ENCODE measurements at places on chromosomes 2 and 18.

DNA sequence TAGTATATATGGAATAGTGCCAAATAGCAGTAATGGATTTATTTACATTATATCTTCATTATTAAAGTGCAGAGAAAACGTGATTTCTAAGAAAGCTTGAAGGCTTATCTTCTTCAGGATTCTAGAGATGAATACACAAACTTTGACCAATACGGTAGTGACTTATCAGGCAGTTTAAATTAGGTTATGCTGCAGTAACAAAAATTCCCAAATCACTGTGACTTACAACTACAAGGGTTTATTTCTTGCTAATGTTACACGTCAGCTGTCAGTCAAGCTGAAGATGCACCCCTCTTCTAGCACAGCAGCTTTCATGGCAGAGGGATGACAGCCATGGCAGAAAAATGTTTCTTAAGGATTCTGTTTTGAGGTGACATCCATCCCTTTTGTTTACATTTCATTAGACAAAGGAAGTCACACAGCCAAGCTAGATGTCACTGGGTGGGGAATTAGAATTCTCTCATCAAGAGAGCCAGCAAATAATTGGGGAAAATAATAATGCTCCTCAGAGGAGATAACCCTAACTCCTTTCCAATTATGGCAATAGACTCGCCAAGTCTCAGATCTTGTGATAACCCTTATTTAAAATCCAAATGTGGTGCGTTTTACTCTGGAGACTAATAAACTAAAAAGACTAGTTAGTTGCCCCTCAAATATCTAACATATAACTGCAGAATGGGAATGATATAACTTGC, 268.3 kb upstream of the CYP26B1 start:
- no peak for DNase-seq

GRCh38 chr18:44848644-44849335, 168.1 kb downstream of the SETBP1 start:
- no peak for DNase-seq

GRCh38 chr2:70861777-70862625, 26.4 kb upstream of the CD207 start:
- peak; percentile 73 for DNase-seq

- DNase-seq = no peak
These were observed 148.7 kb upstream of the DSEL start for GRCh38 chr18:67665266-67665665.

DNA sequence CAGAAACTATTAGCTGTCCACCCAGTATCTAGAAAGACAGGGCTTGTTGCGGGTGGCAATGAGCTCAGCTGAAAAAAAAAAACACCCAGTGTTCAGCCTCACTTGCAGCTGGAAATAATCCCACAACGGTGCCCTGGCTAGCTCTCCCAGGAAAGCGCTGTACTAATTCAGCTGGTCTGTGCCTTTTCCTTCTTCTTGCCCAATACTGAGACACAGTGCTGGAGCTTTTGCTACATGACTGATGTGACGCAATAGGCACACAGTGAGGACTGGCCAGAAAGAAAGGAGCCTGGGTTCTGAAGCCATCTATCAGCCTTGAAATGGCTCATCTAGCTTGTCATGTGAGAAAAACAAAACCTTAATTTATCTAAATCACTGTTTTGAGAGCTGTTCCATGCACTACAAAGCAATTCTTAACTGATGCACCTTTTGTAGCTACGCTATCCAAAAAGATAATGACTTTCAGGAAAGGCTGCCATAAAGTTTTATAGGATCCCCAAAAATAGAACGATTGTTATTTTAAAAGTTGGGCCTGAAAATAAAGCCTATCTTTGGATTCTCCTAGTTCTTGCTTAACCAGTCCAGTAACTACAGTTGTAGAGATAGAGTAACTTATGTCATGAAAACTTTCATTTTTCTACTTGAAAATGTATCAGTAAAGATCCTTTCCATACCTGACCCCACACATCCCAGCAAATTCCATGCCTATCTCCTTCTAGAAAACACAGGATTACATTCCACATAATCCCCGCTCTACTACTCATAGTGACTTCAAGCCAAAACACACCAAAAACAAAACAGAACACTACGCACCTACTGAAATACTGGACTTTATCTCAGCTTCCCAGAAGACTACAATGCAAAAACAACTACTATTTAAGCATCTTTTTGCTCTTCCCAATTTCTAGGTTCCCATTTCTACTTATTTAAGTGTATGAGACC, 15.9 kb downstream of the KIDINS220 start:
- no peak for DNase-seq

DNA sequence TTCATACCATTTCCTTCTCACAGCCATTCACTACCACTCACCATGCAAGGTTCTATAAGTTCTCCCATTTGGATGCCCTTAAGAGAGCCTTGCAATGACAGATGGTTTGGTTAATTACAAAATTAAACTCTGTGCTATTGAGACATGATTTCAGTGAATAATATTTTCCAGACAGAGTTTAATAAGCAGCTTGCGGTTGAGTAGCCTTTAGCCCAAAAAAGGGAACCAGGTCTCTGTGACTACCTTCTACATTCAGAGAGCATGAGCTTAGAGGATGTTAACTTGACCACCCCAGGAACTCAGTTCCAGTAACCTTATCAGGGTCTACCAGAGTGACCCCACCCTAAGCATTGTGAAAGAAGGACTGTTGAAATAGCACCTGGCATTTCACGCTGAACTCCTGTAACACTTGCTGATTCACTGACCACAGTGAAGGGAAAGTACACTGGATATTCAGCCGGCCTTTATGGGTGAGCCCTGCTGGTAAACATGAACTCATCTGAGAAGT, 1173.1 kb upstream of the ZEB2 start:
- no peak for DNase-seq

GRCh38 chr2:10873790-10874437, 37.8 kb upstream of the KCNF1 start:
- no peak for DNase-seq

DNA sequence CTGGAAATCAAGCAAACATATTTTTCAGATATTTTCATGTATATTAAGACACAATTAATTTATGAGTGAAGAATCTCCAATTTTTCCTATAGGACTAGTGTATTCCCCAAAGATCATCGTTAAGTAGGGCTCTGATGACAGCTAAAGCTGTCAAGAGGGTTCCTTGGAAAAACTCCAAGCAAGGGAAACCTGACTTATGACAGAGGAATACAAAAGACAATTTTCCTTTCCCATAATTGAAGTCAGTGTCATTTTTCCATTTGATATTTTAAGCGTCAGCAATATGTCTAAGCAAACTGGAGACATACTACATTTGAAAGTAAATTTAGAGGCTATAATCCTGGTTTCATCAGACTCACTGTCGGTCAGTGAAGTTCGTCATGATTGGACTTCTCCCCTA, 36.1 kb downstream of the RIT2 start:
- no peak for DNase-seq

DNA sequence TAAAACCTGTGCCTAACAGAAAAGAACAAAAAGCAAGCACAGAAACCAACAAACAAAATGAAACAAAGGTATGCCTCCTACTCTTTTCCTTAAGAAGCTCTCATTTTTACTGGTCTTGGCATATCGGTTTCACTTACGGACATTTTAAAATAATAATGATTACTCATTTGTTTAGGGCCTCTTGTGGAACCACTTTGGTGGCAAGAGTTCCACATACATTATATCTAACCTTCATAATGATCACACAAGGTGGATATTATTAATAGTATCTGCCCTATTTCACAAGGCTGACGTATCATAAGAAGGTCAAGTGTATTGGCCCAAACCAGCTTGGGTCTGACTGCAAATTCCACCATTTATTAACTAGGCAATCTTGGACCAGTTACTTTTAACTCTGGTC, 304.7 kb downstream of the TCF4 start:
- no peak for DNase-seq

DNA sequence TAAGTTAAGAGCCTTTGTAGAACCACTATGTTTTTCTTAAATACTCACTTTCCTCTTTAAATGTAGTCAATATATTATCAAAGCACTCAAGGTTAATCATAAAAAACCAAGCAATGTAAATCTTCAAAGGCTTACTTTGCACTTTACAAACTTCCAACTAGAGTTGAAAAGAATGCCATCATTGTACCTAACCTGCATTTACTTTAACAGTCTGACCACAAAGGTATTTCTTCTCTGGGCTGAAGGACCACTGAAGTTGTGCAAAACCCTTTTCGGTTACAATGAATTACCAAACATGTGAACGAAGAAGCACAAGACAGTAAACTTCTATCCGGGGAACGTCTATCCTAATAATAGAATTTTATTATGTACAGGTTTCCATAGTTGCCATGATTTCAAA, 3.0 kb downstream of the HNRNPLL start:
- no peak for DNase-seq

DNA sequence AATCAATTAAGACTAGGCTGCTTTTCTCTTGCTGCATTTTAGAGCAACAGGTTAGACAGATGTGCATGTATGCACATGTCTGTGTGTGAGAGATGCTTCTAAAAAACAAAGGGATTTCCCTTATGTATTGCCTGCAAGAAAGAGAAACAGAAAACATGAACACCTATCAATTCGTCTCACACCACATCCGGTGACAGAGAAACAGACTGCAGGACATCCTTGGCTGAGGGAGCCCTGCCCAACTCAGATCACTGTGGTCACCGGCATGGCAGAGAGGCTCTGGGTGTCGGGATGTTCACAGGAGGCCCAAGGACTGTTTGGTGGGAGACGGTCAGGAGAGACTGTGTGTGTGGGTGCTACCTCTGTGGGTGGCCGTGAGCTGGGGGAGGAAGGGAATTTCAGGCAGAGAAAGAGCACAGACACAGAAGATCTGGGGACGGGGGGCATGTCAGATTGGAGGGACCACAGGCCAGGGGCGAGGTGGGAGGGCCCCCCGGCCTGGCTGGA, 24.9 kb downstream of the FHL2 start:
- DNase-seq = no peak

DNA sequence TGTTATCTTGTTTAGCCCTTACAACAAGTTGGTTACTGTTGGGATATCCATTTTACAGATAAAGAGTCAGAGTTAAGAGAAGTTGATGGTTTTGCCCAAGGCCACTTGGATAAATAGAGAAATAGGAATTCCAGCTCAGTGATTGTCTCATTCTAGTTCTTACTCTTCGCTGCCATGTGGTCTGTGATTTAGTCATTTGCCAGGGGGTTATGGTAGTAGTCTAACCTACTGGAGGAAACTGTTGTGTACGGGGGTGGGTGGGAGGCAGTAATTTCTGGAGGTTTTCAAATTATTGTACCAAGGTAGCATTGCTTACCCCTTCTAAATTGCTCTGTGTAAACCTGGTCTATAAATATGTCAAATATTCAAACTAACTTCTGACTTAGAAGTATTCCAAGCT, 110.4 kb downstream of the MAP2 start:
- DNase-seq = no peak

DNA sequence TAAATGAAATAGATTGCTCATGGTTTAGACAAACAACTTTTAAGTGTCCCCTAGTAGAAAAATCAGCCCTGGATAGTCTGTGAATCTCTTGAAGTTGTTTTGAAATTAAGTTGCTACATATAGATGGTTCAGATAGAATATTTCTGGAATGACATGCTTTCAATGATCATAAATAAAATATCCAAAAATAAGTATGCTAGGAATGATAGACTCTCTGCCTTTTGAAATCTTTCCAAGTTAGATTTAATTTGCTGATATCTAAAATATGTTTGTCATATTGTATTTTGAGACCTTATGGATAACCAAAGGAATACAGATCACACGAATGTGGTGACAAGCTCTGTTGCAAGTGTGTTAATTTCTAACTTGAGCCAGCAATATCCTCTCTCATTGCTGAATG, 488.7 kb downstream of the THSD7B start:
- DNase-seq = no peak

DNA sequence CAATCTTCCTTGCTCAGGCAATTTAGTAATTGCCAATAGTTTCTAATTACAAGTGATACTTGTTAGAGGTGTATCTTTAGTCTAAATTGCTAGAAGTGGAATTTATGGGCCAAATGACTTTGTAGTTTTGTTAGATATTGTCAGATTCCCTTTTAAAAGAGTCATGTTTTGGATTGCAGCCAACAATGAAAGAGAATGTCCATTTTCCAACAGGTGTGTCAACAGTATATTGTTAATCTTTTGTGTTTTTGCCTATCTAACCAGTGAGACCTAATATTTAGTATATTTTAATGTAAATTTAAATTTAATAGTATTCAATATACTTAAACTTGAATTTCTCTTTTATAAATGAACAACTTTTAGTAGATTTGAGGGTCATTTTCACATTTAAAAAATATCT, 259.4 kb upstream of the ETAA1 start:
- DNase-seq = no peak

- DNase-seq = no peak
These were observed 87.8 kb upstream of the SPATS2L start for GRCh38 chr2:200218645-200219044.

DNA sequence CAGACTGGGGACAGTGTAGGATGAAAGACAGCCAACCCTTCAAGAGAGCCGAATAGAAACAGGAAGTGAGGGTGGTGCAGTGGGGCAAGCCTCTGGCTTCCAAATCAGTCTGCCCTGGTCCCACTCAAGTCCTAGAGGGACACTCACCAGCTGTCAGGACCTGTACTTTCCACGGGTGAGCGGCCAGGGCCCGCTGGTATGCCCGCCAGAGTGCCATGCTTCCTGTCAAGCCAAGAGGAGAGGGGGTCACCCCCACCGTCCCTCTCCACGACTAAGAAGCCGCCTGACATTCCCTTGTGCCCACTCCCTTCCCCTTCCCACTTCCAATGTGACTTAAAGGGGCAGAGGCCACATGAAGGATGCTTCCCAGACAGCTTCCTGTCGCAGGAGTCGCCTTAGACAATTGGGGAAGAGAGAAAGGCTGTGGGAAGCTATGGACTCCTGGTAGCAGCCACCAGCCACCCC, 564 bp downstream of the MPV17 start:
- no peak for DNase-seq

DNA sequence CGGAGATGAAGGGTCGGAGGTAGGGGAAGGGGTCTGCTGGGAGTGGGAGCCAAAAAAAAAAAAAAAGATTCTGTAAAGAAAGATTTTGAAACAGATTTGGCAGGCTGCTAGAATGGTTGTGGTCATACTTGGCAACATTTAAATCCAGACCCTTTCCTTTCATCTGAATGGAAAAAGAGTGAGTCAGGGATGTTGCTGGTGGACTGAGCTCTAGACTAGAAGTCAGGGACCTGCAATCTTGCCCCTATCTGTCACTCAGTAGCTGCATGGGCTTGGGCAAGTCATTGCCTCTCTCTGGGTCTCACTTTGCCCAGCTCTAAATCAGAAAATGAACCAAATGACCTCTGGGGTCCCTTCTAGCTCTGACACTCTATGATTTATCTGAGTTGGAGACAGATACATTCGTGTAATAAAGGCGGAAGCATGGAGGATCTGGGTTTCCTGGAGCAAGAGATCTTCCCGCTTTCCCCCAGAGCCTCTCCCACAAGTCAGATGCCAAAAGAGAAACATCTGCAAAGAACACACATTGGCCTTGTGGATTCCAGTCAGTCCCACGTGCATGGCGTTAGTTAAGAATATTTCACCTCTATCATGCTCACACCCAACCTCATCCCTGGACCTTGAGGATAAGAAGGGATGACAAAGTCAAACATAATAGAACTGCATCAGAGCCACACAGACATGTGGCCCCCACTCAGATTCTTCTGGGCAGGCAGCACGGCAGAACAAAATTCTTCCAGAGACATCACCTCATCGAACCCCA, 58.5 kb downstream of the ADD2 start:
- no peak for DNase-seq

- no peak for DNase-seq
These were observed 53.1 kb downstream of the FIGN start for GRCh38 chr2:163682695-163683094.

All from SK-N-DZ (cell line).